Tongue (tissue), 3 donors: ENCODE measurements at places on chromosomes 2 and 18. TPM values are rescaled to one million over a fixed set of nuclear protein-coding genes. Genes with fewer than 3 reads are reported as not detected.

The RIT2 gene
- not detected for total RNA-seq

The PPP1CB gene
- total RNA-seq, result 352 TPM

The MFSD2B gene
- total RNA-seq, result 0.10 TPM

The CARF gene
- 13.7 TPM for total RNA-seq

The MTCL1 gene
- total RNA-seq, result 36.9 TPM

The RGPD5 gene
- 53.6 TPM for total RNA-seq

The ATOH8 gene
- 15.7 TPM for total RNA-seq

The SCLY gene
- 21.2 TPM for total RNA-seq

The CNGA3 gene
- total RNA-seq, result 0.51 TPM

DNA sequence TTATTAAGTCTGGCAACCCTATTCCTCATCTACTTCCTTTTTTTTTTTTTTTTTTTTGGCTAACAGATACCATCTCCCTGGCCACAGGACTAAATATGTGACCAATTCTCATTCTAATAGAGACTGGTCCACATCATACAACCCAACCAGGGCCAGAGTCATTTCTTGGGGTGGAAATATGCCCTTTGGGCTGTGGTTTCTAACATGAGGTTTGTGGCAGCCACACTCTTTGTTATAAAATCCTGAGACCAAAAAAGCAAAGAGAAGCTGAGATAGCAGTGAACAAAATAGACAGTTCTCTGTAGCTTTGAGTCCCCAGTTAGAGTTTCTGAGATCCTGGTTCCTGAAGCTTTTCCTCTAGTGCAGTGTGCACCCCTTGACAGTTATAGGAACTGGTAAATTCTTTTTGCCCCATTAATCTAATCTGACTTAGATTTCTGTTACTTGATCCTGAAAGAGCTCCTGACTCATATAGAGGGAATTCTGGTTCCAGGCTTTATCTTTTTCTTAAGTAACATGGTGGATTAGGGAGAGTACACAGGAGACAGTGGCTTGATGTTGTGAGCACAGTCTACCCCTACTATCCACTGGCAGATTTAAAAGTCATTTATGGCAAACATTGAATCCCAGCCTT is 86.8 kb downstream of the MAIP1 start:
- DNase-seq, result peak; percentile 32

DNA sequence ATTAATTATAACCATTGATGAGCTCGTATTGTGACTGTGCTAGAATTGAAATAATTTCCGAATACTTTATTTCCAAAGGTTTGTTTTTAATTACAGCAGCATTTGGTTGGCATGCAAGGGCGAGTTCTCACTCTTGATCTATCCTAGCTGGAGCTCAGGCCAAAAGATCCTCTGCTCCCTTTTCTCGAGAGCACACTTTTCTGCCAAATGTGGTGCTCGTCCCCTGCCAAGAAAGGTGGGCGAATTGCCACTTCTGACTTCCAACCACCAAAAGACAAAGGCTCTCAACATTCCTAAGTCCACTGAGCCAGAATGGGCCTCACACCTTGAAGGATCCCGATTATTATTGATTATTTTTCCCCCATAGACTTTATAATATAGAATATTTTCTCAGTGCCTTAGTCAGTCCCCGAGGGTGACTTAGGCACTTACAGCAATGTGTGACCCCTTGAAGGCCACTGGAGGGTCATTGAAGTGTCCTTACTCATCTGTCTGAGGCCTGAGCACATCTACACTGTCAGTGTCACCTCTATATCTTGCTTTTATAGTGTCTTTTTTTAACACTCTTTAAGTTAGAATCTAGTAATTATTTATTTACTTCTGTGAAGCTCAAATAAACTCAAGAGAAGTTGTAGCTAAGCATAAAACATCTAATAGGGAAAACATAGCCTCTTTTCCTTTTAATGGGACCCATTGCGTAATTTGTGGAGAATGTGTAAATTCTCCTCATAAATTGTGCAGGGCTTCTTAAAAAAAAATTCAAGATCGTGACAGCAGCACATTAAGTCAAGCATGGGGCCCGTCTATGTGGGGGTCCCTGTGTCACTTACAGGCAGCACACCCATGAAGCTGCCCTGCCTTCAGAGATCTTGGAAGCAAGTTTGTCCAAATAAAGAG is 98.3 kb downstream of the MEIS1 start:
- DNase-seq, result no peak

- DNase-seq, result no peak
These were observed 274.6 kb downstream of the AFF3 start for GRCh38 chr2:99867770-99868169.

GRCh38 chr2:58606799-58607198 is 365.7 kb upstream of the FANCL start:
- DNase-seq, result no peak

DNA sequence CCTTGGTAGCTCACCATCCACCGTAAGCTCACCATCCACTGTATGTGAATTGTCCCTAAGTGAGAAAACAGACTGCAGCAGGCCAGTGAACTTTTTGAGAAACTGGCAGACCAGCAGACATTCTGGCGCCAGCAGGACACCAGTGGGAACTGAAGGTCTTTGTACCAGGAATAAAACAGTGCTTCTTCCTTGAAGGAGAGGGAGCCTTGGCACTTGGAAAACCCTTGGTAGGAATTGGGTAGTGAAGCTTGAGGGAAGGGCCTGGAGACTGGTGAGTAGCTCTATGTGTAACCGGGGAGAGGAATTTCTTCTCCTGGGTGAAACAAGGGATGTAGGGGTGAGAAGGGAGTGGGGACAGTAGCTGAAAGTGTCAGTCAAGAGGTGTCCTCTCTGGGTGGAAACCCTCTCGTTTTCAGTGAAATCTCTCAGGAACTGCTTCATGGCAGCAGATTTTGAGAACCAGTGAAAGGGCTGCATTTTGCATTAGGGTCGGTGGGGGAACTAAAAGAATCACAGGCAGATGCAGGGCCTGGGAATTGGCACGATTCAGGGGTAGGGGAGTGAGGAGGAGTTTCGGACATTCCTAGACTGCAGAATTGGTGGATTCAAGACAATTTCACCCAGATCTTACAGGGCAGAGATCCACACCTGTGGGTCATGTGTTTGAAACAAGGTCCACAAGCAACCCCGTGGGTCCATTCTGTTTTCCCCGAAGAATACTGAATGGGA is 131.5 kb upstream of the DLX2 start:
- DNase-seq, result no peak

DNA sequence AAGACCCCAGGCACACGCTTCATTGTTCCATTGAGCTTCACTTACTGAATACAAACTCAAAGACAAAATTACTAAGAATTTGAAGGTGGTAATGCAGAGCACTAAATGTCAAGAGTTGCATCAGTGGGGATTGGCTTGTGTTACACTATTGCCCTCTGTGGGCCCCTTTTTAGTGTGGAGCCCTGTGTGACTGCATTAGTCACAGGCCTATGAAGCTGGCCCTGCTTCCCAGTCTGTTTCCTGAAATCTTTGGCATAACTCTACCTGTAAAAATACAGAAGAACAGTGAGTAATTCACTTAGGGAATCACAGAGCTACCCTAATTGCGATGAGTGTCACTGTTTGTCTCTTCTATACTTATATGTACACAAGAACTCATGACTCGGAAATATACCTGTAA is 40.0 kb upstream of the STPG4 start:
- DNase-seq, result no peak

DNA sequence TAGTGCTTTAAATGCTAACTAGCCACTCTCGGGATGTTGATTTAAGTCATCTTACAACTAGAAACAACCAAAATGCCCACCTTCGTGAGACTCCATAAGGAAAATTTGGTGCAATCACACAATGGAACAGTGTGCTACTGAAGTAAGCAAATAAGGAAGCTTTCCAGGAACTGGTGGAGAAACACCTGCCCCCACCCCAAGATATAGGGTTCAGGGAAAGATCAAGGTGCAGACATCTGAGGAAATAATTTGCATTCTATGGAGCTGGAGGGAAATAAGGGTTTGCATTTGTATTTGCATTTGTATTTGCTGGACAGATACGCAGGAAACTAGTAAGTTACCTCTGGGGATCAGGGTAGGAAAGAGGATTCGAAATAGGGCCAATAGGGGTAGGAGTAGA is 90.9 kb downstream of the ACAA2 start:
- DNase-seq, result no peak

DNA sequence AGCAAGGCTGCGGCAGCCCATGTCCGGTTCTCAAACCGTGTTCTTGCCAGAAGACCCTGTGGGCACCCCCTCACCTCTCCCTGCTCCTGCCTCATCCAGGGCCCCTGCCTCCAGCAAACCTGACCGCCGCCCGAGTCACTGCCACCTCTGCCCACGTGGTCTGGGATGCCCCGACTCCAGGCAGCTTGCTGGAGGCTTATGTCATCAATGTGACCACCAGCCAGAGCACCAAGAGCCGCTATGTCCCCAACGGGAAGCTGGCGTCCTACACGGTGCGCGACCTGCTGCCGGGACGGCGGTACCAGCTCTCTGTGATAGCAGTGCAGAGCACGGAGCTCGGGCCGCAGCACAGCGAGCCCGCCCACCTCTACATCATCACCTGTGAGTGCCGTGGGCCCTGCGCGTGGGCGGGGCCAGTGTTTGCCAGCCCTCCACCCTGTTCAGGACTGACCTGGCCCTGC is 32.2 kb downstream of the MTERF4 start:
- no peak for DNase-seq

- no peak for DNase-seq
These were observed 41.3 kb upstream of the CREG2 start for GRCh38 chr2:101428422-101429176.

- peak; percentile 87 for DNase-seq
These were observed 38.8 kb upstream of the BMP10 start for GRCh38 chr2:68909793-68910674.

- peak; percentile 58 for DNase-seq
These were observed 110.6 kb upstream of the FAM136A start for GRCh38 chr2:70412294-70413070.

DNA sequence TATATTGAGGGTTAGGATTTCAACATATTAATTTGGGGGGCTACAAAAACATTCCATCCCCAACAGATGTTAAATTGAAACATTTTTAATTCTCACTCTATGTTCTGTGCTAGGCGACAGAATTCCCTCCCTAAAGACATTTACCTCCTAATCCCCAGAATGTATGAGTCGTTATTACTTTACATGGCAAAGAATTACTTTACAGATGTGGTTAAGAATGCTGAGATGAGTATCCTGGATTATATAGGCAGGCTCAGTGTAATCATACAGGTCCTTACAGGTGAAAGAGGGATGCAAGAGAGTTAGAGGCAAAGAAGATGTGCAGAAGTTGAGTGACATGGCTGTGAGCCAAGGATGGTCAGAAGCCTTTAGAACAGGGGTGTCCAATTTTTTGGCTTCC is 974.1 kb upstream of the ACVR2A start:
- no peak for DNase-seq

GRCh38 chr18:6566338-6566911 is 151.7 kb upstream of the L3MBTL4 start:
- no peak for DNase-seq

DNA sequence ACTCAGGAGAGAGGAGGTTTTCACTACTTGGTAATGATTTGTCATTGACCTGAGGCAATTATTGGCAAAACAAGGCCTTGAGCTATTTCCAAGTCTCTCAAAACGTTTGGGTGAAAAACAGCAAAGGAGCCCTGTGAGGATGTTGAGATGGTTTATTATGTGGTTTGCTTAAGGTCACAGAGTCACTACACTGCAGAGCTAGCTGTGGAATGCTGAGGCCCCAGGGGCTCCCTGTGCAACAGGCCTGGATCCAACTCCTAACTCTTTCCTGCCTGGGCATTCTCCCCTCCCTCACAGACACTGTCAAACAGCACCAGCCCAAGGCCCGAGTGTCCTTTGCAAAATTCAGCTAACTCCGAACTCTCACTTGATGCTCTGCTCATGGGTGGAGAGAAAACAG is 754.6 kb upstream of the SOX11 start:
- DNase-seq, result peak; percentile 9

- peak; percentile 83 for DNase-seq
These were observed at the start of gene DLGAP1 for GRCh38 chr18:4455113-4455811. Gene DLGAP1 (minus strand): TSS chr18:4455307.

GRCh38 chr2:120167272-120167671 is 55.9 kb downstream of the TMEM185B start:
- DNase-seq, result no peak

GRCh38 chr2:671072-671471 is 6.1 kb downstream of the TMEM18 start:
- no peak for DNase-seq

DNA sequence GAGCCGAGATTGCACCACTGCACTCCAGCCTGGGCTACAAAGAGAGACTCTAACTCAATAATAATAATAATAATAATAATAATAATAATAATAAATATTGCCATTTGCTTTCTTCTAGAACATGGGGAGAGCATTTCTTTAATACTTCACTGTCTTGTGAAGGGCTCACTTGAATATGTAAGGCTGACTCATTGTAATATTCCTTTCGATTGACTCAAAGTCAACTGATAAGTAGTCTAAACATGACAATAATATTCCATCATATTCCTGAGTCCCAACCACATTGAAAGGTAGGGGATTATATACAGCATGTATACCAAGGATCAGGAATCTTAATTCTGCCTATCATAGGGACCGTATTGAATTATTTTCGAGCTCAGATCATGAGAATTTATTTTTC is 949.2 kb downstream of the DSC3 start:
- no peak for DNase-seq

- DNase-seq, result no peak
These were observed 25.9 kb upstream of the NEB start for GRCh38 chr2:151760139-151760650.

- no peak for DNase-seq
These were observed 319.0 kb downstream of the STK39 start for GRCh38 chr2:167928434-167928833.

DNA sequence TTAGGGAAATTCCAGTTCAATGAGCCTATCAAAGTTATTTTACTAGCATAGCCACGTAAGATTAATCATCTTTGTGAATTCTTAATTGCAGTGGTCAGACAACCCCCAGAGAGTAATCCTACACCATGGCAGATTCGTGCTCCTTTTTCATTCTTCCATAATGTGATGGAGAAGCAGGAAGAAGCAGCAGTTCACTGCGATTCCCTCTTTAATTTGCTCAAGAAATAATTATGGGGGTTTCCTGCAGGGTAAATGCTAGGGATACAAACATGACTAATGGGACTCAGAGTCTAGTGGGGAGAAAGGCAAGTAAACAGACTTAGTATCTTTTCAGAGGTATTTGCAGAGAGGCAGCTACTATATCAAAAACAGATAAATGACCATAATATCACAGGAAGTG is 175.8 kb upstream of the HNRNPA3 start:
- DNase-seq, result no peak

DNA sequence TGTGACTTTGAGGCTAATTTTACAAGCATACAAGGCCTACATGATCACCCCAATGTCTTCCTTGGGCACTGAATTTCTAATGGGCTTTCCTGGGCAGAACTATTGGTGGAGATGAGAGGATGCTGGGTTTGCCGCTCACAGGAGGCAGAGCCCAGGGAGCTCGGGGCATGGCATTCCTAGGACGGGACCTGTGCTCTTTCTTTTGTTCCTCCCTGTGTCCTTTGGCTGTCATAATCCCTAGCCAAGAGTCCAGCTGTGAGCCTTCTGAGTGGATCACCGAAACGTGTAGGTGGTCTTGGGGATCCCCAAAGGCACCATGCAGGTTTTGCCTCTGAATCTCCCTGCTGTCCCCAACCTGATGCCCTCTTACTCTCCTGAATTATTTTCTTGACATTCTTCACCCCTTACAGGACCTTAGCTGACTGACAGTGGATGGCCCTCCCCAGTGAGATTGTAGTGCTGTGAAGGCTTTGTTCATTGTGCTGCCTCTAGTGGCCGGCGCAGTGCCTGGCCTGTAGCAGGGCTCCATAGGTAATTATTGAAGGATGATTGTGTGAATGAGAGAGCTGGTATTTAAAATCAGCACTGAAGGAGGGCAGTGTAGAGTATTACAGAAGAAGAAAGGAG is 221.9 kb downstream of the ZNF407 start:
- no peak for DNase-seq
